ENCODE measurements at places on chromosomes 5 and 9.

DNA sequence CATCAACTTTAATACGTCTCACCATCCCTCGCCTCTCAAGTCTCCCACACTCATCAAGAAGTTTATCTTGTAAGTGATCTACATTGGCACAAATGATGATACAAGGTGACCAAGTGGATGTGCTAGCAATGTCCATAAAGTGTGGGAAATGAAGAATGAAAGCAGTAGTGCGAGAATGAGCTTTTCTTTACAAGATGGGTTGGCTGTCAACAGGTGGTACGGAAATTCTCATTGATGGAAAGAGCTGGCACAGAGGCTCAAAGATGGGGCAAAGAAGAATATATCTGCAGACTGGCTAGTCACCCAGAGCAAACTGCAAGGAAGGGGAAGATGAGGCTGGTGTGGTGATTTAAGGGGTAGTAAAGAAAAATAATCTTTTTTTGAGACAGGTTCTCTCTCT is 640.8 kb downstream of the MAT2B start:
- DNase-seq = no peak

GRCh38 chr5:116559239-116559638 is 15.4 kb downstream of the SEMA6A start:
- DNase-seq = no peak

- DNase-seq = no peak
Observed at GRCh38 chr9:91458906-91459305, 35.3 kb upstream of the NFIL3 start.

GRCh38 chr5:128453121-128453520 is 84.9 kb downstream of the FBN2 start:
- DNase-seq = no peak

DNA sequence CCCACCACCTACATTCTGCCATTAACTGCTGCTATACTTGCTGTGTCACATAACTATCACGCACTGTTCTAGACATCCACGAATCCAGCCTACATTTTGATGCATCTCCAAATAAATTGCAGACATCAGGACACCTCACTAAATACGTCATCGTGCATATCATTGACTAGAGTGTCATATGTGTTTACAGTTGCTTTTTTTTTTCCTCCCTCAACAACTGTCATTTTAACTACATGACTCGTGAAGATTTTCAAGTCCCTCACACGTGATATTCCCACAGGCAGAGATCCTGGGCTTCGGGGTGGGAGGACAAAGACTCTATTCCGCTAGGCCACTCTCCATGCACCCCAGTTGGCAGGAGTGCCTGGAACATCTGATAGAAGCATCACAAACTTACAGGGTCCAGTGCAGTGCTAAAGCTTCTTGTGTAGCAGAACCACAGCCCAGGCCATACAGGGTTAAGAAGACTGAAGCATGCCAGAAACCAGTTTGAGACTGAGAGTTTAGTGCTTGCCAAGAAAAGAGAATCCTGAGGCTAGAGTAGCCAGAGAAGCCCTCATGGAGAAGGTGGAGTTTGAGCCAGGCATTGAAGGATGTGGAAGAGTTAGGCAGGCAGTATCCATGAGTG is 1.1 kb downstream of the PCYOX1L start:
- DNase-seq = no peak

- DNase-seq = no peak
Observed at GRCh38 chr5:133970325-133970909, 2.0 kb upstream of the C5orf15 start.

GRCh38 chr9:15135164-15135792 is 171.7 kb downstream of the TTC39B start:
- DNase-seq = peak; percentile 88

GRCh38 chr5:159412284-159413046 is 82.2 kb upstream of the IL12B start:
- DNase-seq = peak; percentile 11

DNA sequence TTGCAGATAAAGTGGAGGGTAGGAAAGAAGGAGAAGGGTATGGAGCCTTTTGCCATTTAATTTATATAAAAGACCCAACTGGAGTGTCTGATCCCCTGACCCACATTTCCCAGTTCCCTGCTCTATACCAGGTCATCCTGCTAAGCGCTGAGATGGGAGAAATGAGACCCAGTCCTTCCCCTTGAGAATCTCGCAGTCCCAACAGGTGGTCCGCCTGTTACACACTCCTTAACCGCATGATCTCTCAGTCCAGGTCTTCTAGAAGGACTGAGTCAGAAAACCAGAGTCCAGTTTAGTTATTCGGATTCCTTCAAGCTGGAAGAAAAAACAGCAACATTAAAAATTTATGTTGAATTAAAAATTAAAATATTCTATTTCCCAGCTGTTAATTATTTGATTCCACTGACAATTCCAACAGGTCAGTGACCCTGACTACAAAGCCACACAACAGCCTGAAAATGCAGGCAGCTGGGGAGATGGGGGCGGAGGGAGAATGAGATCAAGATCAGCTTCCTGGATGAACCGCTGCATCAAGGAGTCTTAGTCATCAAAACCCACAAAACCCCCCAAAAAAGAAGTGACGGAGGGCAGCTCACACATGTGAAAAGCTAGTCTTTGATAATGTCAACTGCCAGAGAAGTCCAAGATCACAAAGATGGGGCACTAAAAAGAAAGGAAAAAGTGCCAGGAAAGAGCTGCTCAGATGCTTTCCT is 44.0 kb downstream of the GGTA1 start:
- no peak for DNase-seq

- DNase-seq = no peak
Observed at GRCh38 chr9:106728860-106729259, 134.1 kb upstream of the ZNF462 start.

DNA sequence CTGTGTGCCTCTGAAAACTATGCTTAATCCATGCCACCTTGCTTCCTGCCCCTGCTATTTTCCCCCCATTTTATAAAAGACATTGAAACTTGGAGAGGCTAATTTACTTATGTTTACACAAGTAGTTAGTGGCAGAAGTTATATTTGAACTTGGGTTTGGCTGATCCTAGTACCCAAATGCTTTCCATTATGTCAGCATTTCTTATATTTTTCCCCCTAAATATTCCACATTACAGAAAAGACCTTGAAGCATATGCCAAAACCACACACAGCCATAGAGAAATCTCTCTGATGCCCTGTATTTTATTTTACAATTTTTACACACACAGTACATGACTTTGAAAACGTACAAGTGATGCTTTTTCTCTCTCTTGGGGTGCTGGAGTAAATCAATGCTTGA is 11.2 kb downstream of the C1QTNF2 start:
- DNase-seq = no peak

GRCh38 chr5:136403346-136403745 is 38.0 kb upstream of the TRPC7 start:
- DNase-seq = no peak

DNA sequence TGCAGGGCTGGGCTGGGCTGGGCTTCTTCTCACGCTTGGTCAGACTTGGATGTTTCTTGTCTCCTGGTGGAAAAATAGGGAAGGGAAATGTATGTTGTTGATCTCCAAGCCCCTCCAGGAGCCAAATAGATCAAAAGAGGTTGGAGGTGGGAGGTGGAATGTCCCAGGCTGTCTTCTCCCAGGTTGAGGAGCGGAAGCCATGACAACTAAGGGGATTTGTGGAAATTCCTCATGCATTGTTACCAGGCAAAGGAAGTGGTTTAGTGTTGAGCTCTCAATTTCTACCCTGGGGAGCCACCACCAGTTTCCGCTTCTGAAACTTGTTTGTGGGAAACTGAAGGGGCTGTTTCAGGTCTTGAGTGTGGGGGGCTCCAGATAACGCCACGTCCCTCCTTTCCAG is 79.0 kb downstream of the SPRY4 start:
- no peak for DNase-seq

- no peak for DNase-seq
Observed at GRCh38 chr9:79580055-79580454, 8.3 kb downstream of the TLE4 start.

GRCh38 chr5:79694652-79695051 is 5.0 kb downstream of the CMYA5 start:
- DNase-seq = no peak

DNA sequence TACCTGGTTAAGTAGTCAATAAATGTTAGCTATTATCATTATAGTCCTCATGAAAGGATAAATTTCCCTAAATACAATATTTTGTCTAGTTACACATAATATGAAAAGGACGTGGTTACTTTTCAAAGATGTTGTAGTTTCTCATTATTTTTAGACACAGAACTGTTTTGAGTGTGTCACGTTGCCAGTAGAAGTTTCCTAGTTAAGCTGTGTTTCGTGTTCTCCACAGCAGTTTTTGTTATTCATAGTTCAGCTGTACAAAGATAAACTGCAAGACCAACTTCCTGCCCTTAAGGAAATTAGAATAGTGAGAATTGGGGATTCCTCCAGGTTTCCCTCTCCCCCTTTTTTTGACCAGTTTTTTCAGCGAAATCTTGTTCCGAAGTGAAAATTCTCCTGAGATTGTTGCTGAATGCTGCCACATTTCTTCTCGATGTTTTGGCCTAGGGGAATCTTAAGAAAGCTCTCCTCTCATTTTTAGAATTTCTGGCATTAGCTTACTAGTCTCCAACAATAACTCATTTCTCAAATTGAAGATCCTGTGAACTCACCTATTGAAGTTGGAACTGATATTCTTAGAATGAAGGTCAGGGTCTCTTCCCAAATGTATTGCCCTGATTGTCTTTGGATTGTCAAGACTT is 176.1 kb downstream of the PAM start:
- DNase-seq = no peak

DNA sequence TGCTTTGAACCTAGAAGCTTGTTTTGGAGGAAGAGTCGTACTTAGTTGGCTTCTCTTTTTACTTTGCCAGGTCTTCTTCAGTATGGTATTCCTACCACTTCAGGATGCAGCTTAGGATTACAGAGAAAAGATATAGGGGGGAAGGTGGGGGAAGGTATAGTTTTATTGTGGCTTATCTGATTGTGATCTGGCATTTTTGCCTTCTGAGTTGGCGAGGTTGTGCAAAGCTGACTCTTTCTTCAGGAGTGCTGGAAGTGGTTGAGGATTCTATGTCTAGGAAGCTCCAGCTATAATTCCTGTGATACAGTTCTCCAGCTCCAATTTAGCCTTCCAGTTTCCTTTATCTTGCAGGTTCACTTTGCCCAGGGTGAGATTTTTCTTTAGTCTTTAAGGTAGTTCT is 7.0 kb downstream of the CDC42SE2 start:
- DNase-seq = no peak

- DNase-seq = no peak
Observed at GRCh38 chr5:58077416-58077815, 382.5 kb downstream of the PLK2 start.

DNA sequence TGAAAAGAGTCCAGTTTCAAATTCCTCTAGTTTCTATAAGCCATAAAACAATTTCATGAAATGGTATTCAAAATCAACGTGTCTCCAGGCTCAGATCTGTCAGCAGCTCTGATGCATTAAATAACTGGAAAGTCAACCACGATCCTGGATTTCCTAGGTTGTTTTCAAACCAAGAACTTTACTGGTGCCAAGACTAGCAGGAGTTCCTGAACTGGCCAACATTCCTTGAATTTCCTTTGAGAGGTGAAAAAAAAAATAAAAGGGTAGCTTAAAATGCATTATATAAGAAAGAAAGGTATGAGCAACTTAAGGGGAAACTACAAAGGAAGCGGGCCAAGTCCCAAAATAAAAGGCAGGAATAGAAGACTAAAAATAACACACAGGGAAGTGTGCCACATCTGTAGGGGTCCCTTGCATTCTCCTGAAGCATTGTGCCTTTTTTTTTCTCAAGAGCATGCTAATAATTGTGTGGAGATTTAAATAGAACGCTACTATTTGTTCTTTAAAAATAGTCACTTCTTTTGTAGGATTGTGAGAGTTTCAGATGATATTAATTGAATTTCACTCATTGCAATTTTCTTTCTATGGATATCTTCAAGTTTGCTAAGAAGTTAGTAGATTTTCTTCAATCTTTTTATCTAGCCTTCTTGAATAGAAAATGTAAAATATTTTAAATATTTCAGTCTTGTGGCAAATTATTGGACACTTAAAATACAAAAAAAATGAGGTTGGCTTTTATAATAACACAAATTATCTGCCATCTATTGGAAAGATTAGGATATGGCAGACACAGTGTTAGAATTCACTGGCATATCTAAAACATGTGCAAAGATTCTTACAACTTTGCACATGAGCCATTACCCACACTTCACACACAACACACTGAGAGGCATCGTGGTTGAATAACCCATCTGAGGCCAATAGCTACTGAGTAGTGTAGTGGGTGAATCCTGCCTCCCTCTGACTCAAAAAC is 15.3 kb downstream of the ESM1 start:
- DNase-seq = no peak

DNA sequence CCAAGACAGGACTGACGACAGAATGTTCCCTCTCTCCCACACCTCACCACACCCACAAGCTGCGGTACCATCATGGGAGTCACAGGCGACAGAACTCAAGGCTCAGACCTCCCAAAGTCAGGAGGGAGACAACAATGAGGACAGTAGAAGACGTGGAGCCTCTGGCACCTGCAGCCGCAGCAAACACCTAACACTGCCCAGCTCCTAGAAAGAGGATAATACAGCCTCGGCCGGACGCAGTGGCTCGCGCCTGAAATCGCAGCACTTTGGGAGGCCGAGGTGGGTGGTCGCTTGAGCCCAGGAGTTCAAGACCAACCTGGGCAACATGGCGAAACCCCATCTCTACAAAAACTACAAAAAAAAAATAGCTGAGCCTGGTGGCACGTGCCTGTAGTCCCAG is 13.2 kb upstream of the PRDM12 start:
- DNase-seq = no peak

DNA sequence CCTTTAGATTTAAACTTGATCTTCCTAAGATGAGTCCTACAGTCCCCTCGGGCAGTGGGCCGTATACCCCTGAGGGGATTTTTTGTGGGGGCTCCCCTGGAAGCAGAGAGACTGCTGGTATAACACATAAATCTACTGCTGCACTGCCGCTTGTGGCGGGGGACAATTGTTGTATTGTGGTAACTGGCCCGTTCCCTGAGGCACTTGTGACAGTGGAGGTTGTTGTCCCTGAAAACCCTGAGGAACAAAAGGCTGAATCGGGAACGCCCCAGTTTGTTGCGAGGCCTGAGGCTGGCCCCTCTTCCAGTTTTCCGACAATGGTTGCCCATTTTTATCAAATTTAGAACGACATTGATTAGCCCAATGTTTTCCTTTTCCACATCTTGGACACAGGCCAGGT is 4.7 kb upstream of the TMEM141 start:
- DNase-seq = peak; percentile 14

GRCh38 chr5:150411245-150411979 is 1.3 kb downstream of the CD74 start:
- DNase-seq = no peak

DNA sequence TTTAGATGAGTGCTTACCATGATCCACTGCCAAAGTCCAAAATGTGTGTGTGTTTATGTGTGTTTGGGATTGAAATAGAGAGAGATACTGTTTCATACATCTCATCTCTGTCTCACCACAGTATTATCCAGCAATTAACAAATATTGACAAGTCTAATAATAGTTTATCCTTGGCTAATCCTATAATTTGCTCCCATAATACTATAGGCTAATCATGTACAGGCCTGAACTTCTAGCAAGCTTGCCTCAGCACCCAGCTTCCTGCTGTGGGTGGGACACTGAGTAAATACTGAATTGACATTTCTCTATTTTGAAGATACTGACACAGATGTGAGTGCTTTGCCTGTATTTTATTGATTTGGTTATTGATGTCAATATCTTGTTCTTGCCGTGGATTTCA is 35.3 kb upstream of the KCNV2 start:
- DNase-seq = peak; percentile 32
